SJCRH30 (cell line): ENCODE measurements at places on chromosomes 6 and 20. TPM values are rescaled to one million over a fixed set of nuclear protein-coding genes. Genes with fewer than 3 reads are reported as not detected.

DNA sequence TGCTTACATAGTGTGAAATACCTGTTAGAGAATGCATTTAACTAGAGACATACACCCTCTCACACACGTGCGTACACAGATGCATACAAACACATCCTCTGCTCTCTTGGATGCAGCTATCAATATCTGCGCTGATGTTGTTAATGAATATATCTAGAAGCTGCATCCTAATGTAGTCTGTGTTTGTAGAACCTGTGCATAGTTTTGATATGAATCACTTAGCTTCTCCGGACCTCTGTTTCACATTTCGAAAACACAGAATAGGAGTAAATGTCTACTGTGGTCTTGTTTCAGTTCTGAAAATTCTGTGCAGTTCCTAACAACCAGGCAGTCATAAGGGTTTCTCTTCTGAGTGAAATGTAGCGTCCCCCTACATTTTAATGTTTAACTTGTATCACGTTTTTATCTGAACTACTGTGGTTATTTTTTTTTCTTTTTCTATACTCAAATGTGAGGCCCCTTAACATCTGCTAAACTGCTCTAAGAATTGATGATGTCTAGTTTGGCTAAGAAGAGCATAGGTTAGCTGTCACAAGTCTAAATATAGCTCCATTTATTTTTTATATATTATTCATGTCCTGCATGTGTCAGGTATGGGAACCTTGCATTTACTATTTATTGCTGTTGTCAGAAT lies 254.5 kb downstream of the TMEM242 start:
- H3K4me3 ChIP-seq: no peak overlapping the region
- no peaks in the 10 kb centered on the region for H3K36me3 ChIP-seq
- H3K27ac ChIP-seq: no peak overlapping the region
- no peaks in the 10 kb centered on the region for H3K27me3 ChIP-seq
- peaks cover 6% of the 10 kb centered on the region for H3K4me1 ChIP-seq

- H3K4me1 ChIP-seq: no peaks in the 10 kb centered on the region
- no peaks in the 10 kb centered on the region for H3K27me3 ChIP-seq
- H3K4me3 ChIP-seq: no peak overlapping the region
- H3K27ac ChIP-seq: no peak overlapping the region
- peaks cover 60% of the 10 kb centered on the region for H3K36me3 ChIP-seq
Observed at GRCh38 chr20:33388268-33388667, 13.1 kb downstream of the CDK5RAP1 start.

Gene CENPQ
- total RNA-seq: 15.2 and 18.8 TPM in 2 replicates

DNA sequence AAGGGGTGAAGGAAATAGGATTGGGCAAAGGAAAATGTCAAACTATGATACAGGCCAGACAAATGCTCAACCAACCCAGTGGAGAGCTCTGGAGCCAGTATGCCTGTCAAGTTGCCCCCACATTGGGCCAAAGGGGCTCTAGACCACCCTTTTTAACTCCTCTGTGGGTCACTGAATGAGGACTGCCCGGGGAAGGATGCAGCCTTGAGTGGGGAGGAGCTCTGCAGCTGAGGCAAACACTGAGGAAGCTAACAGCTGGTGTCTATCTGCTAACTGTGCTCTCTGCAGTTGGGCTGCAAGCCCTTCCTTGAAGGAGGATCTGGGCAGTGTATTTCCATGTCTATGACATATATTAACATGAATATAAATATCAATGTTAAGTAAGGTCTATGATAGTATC lies 98.4 kb upstream of the PRSS16 start:
- DNase-seq: no peak
- no peaks in the 10 kb centered on the region for H3K4me1 ChIP-seq
- H3K27me3 ChIP-seq: no peaks in the 10 kb centered on the region
- no peaks in the 10 kb centered on the region for H3K36me3 ChIP-seq
- H3K4me3 ChIP-seq: no peak overlapping the region

Gene CNKSR3
- 29.6 and 33.8 TPM in 2 replicates for total RNA-seq
